Activated CD4-positive, CD25-positive, alpha-beta regulatory T cell (primary cell): ENCODE measurements at places on chromosomes 7 and 10.

GRCh38 chr10:12547301-12547771 is 198.0 kb downstream of the CAMK1D start:
- DNase-seq, result no peak

DNA sequence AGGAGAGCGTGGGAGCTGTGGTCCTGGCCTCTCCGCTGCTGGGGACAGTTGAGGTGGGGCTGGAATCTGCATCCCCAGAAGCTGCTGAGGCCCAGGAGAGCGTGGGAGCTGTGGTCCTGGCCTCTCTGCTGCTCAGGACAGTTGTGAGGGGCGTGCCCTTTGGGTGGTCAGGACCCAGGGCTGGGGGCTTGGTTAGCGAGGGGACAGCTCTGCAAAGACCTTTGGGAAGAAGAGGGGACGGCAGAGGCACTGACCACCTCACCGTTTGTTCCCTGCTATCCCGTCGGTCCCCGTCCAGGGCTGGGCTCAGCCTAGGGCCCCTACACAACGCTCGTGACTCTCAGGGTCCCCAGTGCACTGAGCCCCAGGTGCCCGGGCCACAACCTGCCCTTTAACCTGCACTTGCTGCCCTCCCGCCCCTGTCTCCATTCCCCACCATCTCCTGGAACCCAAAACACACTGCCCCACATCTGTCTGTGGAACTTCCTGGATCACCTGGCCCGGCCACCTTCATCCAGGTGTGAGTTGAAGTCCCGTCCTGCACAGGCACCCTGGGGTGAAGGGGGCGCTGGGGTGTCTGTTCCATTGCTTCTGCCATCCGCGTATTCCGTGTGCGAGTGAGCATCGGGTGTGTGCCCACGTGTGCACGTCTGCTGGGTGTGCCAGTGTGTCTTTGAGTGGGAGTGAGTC is 14.1 kb downstream of the FOXL3 start:
- DNase-seq, result no peak

GRCh38 chr7:151289891-151290290 is 41.4 kb upstream of the SMARCD3 start:
- no peak for DNase-seq

DNA sequence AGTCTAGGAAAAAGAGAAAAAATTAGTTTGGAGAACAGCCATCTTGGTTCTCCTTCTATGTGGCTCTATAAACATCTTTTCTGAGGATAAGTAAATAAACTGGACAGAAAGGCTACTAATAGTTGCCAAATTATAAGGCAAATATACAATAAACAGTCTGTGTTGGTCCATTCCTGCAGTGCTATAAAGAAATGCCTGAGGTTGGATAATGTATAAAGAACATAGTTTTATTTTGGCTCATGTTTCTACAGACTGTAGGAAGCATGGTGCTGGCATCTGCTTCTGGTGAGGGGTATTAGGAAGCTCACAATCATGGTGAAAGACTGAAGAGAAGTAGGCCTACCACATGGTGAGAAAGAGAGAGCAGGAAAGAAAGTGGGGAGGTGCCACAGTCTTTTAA is 209.7 kb downstream of the MACC1 start:
- no peak for DNase-seq

GRCh38 chr7:154960063-154960790 is 42.7 kb downstream of the PAXIP1 start:
- DNase-seq, result no peak

- DNase-seq, result no peak
Measured at GRCh38 chr10:18653112-18653511, 1.7 kb upstream of the NSUN6 start.

DNA sequence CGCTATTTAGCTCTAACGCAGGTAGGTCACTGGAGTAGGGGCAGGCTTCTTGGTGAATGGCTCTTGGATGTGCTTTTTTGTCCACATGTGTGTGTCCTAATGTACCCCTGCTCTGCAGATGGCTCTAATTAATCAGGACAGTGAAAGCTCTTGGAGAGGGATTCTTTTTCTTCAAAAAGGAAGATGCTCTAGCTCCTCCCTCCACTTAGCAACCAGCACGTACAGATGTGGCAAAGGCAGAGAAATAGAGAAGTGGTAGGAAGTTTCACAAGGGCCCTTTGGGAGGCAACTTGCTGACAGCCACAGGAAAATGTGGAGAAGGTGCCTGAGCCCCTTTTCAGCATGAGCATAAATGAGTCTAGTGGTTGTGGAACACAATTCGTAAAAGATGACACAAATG is 221.7 kb downstream of the PLXNA4 start:
- DNase-seq, result no peak

DNA sequence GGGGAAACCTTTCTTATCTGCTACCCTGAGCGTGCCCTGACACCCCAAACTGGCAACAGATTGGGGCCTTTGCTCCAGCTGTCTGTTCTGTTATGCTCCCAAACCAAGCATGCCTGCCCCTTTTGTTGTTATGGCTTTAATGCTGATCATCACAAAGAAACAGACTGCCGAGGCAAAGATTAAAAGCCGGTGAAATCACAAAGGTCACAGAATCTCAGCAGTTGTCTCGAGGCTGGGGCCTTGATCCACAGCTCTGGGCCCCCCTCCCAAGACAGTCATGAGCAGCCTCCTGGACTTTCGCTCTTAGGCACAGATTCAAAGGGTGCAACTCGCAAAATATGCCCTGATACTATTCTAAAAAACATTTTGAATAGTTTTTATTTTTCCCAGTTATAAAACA is 65.6 kb downstream of the STRA8 start:
- no peak for DNase-seq

DNA sequence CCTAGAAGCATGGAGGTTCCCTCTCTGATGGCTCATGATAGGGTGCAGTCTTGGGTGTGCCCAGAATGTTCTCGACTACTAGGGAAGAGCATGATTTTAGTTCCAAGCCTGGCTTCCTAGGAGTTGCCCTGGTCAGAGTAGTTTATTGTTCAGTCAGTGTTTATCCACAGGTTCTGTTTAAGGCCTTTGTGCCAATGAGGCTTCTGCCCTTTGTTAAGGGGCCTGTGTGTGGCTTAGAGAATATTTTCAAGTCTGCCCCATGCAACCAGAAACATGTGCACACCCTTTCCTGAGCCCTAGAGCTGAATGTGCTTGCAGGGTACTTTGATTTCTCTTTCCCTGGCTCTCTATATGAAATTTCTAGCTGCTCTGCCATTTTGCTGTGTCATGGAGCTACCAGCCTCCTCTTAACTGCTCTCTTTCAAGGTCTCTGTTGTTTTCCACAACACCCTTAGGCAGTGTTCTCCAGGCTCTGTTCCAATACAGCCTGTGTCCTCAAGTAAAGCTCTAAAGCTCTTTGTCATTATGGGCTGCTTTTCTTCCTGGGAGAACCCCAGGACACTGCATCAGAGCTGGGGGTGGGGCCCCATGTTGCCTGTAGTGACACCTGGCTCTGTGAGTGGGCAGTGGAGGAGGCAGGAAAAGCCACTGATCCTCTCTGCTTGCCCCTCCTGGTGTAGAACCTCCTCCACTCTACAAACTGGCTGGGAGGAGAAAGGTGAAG is 34.1 kb upstream of the TSPAN33 start:
- no peak for DNase-seq

- DNase-seq, result no peak
Measured at GRCh38 chr7:691361-692045, 35.0 kb upstream of the DNAAF5 start.

DNA sequence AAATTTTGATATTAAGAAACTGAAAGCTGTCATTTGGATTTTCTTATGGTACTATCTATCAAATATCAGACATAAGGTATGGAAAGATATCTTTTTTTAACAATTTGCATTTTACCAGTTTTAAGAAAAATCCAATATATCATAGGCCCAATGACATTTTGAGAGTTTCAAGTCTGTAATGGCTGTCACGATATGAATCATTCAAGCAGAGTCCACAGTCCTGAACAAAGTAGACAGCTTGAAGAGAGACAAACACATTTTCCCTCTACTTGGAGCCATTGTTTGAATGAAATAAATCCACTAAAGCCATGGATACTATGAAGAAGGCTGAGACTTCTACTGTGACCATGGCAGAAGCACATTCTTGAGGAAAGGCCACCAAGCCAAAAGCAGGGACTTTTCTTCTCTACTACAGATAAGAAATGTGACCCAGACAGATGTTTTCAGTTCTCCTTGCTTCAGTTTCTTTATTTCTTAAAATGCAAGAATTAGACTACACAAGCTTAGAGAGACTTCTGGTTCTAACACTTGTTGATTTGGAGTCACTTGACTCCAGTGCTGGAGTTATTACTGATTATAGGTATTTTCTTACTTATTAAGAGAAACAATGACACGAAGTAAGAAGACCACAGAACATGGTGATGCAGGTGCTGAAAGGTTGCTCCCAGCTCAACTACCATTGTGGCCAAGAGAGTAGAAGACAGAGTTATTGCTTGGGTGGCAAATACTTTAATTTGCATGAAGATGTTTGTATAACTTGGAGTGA is 429.1 kb downstream of the KIF20B start:
- no peak for DNase-seq

GRCh38 chr10:88999625-89000024 is 9.0 kb downstream of the FAS start:
- DNase-seq, result no peak

- no peak for DNase-seq
Measured at GRCh38 chr10:37125921-37126320, 523 bp downstream of the ANKRD30A start.

GRCh38 chr10:65802391-65802790 is 1123.4 kb upstream of the LRRTM3 start:
- no peak for DNase-seq

DNA sequence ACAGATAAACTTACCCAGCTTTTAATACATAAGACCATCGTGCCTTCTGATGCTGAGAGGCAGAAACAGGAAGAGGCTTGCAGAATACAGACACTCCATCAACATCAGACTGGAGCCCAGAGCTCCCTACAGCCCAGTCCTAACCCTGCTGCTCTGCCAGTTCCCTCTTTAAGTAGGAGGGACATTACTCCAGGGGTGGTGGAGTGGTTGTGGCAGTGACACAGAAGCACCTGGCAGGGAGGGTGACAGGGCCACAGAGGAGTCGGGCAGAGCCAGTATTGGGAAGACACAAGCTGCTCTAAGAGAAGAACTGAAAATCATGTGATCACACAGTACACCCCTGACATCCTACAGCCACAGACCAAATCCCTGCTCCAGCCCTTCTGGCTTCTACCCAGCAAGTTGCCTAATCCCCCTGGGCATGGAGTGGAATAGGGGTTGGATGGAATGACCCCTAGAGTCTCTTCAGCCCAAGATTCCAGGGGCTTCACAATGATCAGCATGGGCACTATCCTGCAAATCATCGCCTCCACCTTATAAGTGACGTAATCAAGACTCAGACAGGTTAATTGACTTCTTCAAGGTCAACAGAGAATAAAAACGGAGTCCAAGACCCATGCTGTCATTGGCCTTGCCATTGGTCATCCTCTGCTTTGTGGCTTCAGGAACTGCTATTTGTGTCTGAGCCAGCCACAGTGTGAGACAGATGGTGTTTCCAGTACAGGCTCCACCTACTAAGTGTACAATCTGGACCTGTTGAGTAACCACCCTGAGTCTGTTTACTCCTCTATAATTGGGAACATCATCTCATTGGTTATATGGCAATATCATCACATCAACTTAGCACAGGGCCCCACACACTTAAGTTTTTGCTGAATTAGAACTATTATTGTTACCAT is 61.1 kb upstream of the ZMIZ1 start:
- no peak for DNase-seq

- no peak for DNase-seq
Measured at GRCh38 chr10:565676-566075, 123.8 kb downstream of the DIP2C start.

DNA sequence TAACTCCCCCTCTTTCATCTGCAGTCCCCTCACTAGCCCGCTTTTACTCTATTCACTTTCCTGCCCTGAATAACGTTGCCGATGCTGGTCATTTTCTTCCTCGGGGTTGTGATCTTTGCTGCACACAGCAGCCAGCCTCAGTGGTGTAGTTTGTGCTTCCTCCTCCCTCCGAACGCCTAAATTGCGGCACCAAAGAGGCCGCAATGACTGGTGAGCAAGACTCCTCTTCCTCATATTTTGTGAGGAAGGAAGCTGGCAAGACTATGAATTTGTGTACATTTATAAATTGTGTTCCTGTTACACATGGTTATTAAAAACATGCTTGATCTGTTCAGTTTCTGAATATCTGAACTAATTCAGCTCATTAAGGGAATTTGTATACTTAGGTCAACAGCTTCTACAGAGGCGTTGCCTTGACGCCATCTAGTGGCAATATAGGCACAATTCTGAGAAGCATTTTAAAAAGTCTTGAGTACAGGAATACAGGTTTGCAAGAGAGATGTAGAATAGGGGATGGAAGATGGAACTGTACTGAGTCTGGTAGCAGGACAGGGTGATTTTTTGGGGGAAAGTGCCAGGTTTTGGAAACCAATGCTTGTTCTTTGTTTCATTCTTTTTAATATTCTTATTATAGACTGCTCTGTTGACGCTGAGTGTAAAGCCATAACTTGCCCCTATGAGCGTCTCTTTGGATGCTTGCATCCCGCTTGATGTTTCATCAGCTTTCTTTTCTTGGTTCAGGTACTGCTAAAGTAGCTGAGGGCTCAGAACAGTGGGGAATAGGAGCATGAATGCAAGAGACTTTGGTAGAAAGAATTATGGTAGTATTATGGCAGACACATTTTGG is 4.1 kb upstream of the TAS2R5 start:
- DNase-seq, result no peak

DNA sequence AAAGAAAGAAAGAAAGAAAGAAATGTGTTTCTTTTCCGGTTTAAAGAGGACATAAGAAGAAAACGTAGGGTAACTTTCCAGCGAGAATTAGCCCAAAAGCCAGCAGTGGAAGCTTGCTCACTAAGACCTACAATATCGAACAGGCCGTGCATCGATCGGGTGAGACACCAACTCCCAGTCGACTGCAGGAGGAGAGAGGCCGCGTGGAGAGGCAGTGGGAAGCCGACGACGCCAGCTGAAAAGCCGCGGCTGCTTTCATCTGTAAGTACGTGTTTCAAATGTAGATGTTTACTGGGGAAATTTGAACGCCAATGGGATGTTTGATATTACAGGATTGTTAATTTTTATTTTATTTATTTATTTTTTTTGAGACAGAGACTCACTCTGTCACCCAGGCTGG is 28.6 kb upstream of the GIMAP8 start:
- DNase-seq, result no peak

DNA sequence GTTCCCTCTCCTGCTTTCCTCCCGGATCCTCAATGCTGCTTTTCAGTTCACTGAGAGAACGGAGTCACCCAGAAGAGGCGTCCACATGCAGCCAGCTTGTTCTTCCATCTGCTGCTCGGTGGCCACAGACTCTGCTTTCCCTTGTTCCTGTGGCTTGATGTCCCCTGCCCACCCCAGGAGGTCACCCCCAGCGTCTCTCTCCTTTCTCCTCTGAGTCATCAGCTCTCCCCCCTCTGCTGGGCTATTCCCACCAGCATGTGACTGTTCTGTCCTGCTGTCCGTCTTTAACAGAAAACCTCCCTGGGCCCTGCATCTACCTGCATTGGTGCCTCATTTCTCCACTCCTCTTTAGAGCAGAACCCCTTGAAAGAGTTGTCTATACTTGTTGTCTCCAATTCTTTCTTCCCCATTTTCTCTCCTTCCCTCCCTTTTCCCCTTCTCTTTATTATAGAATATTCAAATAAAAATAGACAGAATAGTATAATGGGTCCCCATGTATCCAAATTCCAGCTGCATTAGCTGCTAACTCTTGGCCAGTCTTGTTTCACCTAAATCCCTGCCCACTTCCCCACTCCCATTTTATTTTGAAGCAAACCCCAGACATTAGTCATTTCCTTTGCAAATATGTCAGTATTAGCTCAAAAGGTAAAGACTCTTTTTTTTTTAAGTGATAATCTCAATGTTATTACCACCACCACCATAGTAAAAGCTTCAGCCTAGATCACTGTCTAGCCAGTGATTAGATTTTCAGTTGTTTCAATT is 4.1 kb downstream of the ZNF282 start:
- DNase-seq, result no peak

GRCh38 chr10:91617072-91617609 is 15.7 kb downstream of the PPP1R3C start:
- DNase-seq, result no peak
